NCI-H2081 (cell line): ENCODE measurements at places on chromosomes 1 and 21.

DNA sequence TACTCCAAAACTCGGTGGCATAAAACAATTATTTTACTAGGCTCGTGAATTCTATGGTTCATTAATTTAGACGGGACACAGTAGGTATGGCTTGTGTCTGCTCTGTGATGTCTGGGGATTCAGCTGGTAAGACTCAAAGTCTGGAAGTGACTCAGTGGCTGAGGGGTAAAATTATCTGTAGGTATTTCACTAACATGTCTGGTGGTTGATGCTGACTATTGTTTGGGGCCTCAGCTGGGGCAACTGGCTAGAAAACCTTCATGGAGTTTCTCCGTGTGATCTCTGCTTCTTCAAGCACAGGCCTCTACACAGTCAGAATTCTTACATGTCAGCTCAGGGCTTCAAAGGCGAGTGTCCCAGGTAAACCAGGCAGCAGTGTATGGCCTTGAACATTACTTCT lies 41.2 kb upstream of the KLF17 start:
- no peak for DNase-seq

- DNase-seq: no peak
Measured at GRCh38 chr1:204475656-204476432, 18.8 kb downstream of the PIK3C2B start.

DNA sequence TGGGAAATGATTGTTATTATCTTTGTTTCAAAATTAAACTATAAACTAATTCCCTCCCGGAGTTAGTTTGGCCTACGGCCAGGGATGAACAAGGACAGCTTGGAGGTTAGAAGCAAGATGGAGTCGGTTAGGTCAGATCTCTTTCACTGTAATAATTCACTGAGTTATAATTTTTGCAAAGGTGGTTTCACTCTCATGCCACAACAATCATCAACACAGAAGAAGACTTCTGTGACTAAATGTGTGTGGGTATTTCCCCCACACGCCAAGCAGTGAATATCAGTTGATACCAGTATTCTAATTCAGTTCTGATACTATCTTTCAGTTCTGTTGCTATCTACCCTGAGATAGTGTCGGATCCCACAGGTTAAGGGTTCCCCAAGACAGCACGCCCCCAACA lies 215.1 kb downstream of the S1PR1 start:
- DNase-seq: no peak

DNA sequence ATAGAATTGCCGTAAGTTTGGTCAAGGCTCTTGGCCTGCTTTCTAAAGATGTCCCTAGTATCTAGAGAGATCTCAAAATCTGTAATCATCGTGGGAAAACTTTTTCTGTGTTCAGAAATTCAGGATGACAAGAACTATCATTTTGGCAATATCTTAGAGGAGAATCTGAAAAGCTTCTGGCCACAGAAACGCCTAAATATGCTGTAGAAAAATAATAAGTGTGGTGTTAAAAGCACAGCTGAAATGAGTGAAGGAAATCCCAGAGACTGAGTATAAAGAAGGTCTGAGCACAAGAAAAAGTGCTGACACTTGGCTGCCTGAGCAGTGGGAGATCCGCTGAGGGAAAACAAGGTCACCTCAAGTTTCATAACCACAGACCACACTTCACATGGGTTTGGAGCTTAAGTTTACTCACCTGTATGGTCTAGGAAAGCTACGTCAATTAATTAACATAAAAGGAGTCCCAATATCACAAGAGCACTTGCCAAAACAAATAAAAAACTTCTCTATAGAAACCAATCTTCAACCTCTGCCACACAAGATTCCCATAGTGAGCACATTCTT lies 235.2 kb upstream of the IRF2BP2 start:
- DNase-seq: no peak

GRCh38 chr21:34933609-34934335 lies 115.3 kb downstream of the RUNX1 start:
- DNase-seq: no peak

DNA sequence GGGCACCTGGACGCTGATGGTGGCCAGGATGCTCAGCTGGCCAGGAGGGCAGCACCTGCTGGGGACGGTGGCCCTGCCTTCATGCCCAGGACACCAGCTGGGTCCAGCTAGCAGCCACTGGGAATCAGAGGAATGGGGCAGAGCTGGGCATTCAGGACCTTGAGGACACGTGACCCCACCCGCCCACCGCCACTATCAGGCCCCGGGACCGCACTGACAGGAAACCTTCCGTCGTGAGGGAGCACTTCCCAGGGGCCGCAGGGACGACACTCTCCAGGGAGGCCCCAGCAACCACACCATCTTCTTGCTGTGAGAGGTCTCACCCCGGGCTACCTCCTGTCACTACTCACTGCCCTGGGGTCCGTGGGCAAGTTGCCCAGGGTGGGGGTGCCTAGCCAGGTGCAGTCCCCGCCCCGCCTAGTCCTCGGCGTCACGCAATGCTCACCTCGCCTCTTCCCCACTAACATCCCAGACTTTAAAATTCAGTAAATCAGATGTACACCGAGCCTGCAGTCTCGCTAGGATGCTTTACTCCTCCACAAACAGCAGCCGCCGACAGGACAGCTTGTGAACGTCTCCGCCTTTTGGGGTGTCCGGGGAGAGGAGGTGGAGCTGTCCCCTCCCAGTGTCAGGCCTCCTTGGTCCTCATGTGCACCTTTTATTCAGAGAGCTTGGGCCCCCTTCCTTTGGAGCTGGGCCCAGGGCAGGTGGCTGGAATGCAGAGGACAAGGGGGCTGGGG lies 4.9 kb downstream of the VWA1 start:
- no peak for DNase-seq

DNA sequence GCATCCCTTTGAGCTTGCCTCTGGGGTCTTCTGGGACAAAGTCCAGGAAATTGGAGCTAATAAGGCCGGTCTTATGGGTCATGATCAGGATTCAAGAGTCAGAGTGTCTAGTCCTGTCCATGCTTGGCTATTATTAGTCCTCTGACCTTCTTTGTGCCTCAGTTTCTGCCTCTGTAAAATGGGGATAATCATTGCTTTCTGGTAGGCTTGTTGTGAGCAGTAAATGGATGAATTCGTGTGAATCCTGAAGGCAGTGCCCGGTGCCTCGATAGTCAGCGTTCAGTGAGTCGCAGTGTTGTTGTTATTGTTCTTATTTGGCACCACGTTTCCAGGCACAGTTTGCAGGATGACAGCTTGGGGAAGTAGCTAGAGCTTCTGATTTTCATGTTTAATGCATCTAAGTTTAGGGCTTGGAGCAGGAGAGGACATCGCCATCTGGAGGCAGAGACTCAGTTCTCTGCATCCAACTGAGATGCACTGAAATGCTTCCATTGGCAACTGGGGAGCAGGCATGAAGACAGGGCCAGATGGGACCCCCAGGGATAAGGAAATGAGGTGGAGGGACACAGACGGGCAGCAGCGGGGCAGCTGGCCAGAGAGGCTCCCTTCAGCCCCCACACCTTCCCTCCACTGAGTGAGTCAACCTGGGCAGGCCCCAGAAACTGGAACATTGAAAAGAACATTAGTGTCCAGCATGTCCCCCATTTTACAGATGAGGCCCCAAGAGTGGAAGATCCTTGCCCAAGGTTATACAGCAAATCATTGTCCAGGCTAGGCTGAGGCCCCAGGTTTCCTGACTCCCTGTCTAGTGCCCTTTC lies 160.3 kb downstream of the PTPRU start:
- DNase-seq: no peak

DNA sequence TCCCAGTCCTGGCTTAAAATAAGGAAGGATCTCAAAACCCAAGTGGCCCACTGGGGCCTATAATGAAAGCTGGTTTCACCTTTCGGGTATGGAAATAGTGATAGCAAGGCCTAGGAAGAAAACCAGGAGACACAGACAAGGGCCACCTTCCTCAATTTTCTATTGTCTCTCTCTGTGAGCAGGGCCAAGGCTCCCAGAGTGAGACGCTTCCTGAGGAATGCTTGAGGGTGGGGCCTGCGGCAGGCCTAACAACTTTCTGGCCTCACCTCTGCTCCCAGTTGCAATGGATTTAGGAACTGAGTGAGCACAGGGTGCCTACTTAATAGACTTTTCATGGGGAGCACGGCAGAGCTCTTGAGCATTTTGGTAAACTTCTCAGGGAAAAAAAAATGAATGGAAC lies 300.9 kb downstream of the ASTN1 start:
- no peak for DNase-seq

DNA sequence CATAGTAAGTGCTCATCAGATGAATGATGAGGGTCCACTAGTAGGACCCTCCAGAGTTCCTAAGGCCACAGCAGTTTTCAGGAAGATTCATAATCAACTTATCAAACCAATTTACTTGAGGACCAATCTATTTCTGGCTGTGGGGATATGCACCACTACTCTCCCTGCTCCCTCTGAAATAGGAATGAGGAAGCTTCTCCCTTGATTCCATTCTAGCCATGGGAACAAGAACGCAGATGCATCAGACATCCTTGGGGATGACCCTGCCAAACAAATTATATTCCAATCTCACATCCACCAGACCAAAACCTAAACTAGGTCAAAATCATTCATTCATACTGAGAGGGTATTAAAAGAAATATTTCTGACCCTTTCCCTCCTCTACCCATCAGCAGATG lies 31.5 kb downstream of the JAK1 start:
- DNase-seq: no peak

DNA sequence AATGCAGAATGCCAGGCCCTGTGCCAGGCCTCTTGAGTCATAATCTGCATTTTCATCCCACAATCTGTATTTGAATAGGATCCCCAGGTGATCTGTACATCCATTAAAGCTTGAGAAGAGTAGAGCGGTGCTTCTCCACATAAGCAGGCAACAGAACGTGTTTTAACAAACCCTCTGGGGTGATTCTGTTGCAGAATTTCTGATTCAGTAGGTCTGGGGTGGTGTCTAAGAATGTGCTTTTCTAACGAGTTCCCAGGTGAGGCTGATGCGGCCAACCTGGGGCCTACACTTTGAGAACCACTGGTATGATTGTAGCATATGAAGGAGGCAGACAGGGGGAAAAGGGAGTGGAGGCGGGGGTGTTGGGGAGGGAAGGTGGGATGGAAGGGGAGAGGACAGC lies 78.4 kb upstream of the POU3F1 start:
- DNase-seq: no peak

DNA sequence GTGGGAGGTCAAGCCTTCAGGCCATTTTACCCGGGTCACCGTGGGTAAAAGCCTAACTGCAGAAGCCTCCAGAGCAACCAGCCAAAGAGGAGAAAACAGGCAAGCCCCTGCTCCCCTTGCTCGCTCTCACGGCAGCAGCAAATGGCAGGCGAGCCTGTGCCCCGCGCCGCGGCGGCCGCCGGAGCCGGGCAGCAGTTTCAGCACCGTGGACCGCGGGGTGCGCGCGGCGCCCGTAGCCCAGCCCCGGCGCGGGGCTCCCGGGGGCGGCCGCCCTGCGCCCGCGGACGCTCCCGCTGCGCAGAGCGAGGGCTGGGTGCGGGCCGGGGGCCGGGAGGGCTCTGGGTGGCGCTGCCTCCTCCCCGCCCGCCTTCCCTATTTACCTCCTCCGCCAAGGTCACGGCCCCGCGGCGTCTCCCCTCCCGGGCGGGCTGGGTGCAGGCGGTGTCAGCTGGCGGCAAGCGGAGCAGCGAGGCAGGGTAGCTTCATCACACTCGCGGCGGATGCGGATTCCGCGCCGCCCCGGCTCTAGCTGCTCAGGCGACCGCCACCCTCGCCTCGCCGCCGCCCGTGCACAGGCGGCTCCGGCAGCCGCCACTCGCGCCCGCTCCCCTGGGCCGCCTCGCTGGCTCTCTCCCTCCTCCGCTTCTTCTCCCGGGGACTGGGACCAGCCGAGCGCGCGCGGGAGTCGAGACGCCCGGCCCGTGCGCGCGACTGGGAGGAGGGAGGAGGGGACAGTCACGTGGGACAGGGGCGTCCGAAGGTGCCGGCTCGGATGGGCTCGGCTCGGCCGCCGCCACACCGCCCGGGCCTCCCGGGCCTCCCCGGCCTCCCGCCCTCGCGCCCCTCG lies at the start of gene RGS7:
Gene RGS7, minus strand, starts transcription at position 687 of the 847 bp plus-strand sequence.
- DNase-seq: peak; percentile 85

DNA sequence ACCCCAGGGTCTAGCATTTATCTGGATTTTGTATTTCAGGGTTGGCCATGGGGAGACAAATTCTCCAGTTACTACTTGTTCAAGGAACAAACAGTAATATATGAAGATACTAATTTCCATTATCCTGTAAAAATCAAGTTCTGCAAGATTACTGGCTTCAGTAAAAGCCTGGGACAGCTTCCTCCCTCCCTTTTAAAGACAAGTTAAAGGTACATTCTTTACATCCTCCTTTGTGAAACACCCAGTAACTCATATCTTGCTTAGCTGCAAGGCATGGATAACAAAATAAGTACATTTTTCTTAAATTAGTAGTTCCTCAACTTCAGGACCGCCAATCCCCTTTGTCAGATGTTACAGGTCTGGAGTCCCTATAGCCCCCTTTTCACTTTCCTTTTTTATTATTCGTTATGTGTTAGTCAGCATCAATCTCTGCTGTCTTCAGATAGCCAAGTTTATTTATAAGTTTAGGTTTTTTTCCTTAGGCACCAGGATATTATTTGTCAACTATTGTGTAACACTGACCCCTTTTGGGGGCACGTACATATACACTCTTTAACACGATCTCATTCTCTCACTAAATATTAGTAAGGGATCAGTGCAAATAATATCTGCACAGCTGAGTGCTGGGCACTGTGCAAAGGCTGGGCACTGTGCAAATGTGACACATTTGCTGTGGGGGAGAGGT lies 9.8 kb downstream of the ERRFI1 start:
- DNase-seq: peak; percentile 17

- no peak for DNase-seq
Measured at GRCh38 chr1:30323841-30324240, 399.5 kb downstream of the MATN1 start.

GRCh38 chr21:34916446-34916845 lies 132.7 kb downstream of the RUNX1 start:
- no peak for DNase-seq

- DNase-seq: no peak
Measured at GRCh38 chr1:192488058-192488457, 87.5 kb upstream of the RGS1 start.

- no peak for DNase-seq
Measured at GRCh38 chr1:156845055-156845952, 13.6 kb downstream of the INSRR start.

GRCh38 chr1:205670611-205671430 lies 9.5 kb downstream of the SLC45A3 start:
- no peak for DNase-seq
